ENCODE measurements at places on chromosomes 1 and 21. TPM values are rescaled to one million over a fixed set of nuclear protein-coding genes. Genes with fewer than 3 reads are reported as not detected.

The CDKN2C gene
- 3.2 TPM for total RNA-seq

The OLFML2B gene
- total RNA-seq, result not detected

The IL24 gene
- not detected for total RNA-seq

The GBP6 gene
- not detected for total RNA-seq

The MTFR1L gene
- 48.1 TPM for total RNA-seq

The C1orf226 gene
- 0.09 TPM for total RNA-seq

The FNDC10 gene
- 6.2 TPM for total RNA-seq

- H3K4me1 ChIP-seq, result no peaks in the 10 kb centered on the region
- H3K27me3 ChIP-seq, result no peaks in the 10 kb centered on the region
- no peak overlapping the region for H3K27ac ChIP-seq
These were observed 14.4 kb downstream of the SMYD3 start for GRCh38 chr1:246492611-246493245.

GRCh38 chr1:8745749-8746390 is 71.6 kb downstream of the RERE start:
- H3K4me3 ChIP-seq, result no peak overlapping the region
- H3K27ac ChIP-seq, result no peak overlapping the region
- H3K27me3 ChIP-seq, result no peaks in the 10 kb centered on the region
- DNase-seq, result no peak

- no peaks in the 10 kb centered on the region for H3K27me3 ChIP-seq
- H3K4me1 ChIP-seq, result no peaks in the 10 kb centered on the region
- no peak overlapping the region for H3K27ac ChIP-seq
- H3K36me3 ChIP-seq, result no peaks in the 10 kb centered on the region
- no peak overlapping the region for H3K4me3 ChIP-seq
These were observed 491.6 kb upstream of the C1orf87 start for GRCh38 chr1:60564916-60565750.

DNA sequence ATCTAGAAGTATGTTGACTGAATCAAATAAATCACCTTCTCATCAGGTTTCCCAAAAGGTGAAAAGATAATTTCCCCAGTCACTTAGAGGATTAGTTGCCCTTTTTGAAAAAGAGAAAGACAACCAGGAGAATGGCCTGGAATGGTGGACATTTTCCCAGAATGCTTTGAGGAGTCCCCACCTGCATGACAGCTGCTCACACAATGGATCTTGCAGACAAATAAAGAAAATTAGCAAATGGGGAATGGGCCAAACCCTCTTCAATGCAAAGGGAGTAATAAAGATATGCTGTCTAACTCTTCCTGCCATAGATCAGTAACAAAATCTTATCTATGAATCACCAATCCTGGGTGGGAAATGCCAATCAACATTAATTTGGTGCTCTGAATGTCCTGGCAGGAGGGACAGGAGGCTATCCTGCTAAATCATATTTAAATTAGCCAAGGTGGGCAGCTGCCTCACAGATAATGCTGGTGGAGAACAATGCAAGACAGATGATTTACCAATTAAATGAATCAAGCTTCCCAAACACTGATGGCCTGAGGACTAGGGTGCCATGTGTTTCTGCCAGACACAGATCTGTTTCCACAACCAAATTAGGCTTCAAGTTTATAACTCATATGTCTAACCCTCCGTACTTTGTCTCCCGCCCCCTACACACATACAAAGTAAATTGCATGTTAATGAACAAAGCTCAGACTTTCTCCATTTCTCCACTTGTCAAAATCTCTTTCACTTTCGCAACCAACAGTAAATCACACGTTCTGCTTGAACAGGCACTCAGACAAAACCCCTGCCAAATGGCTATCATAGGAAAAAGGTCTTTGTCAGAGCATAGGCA is 488.0 kb upstream of the PLXNA2 start:
- no peaks in the 10 kb centered on the region for H3K27me3 ChIP-seq
- no peak overlapping the region for H3K4me3 ChIP-seq
- H3K36me3 ChIP-seq, result no peaks in the 10 kb centered on the region
- DNase-seq, result no peak
- no peak overlapping the region for H3K27ac ChIP-seq

DNA sequence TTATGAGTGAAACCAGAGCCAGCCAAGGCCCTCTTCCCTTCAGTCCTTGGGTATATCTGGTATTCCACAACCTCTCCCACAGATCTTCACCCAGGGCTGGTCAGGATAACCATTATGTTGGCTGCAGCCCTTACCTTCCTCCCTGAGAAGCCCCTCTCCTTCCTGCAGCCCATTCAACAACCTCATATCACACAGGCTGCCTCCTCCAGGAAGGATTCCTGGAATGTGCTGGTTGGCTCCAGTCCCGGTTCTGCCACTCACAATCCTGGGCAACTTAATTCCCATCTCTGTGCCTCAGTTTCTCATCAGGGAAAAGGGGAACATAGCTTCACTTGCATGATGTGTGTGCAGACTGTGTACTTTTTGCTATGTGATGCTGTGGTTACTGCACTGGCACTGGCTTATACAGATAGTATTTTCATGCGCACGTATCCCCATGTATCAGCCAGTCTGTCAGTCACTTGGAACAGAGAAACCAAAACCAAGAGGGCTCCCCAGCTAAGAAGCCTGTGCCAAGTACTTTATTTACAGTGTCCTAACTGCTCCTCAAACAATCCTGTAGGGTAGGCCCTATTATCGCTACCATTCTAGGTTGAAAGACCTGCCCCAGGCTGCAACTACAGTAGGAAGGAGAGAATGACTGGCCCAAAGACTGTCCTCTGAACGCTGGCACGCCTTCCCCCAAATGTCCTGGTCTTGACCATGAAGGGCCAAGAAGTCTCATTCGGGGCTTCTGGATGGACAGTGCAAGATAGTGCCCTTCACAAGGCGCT is 39.9 kb upstream of the PPP1R15B start:
- H3K36me3 ChIP-seq, result peaks cover 36% of the 10 kb centered on the region
- H3K27me3 ChIP-seq, result no peaks in the 10 kb centered on the region
- H3K4me1 ChIP-seq, result peaks cover 51% of the 10 kb centered on the region
- no peak for DNase-seq
- H3K27ac ChIP-seq, result peak overlapping the region; percentile 31

DNA sequence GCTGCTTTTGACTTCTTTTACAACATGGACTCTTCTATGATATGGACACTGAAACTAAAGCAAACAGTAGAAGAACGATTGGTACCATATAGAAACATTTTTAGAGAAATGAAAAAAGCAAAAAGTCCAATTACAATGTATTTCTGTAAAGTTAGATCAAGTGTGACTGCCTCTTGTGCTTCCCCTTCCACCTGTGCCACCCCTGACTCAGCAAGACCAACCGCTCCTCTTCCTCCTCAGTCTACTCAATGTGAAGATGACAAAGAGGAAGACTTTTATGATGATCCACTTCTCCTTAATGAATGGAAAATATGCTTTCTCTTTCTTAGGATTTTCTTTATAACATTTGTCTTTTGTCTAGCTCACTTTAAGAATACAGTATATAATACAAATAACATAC is 66.9 kb downstream of the PHTF1 start:
- H3K27me3 ChIP-seq, result no peaks in the 10 kb centered on the region
- DNase-seq, result no peak
- no peak overlapping the region for H3K27ac ChIP-seq
- H3K36me3 ChIP-seq, result no peaks in the 10 kb centered on the region
- H3K4me1 ChIP-seq, result no peaks in the 10 kb centered on the region

DNA sequence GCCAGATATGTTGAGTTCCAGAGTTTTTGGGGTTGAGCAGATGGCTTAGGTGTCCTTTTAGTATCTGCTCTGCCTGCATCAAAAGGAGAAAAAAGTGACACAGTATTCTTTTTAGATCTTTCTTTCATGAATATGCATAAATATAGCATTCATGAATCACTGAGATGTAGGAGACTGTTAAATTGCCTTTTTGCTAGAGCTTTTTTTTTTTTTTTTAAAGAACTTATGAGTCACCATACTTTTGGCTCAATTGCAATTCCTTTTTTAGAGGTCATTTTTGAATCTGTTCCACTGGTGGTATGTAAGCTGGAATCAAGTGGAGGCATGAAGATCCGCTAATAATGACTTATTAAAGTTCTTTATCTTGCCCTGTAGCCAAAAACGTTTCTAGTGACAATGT is 480.9 kb upstream of the ZRANB2 start:
- no peaks in the 10 kb centered on the region for H3K27me3 ChIP-seq
- no peaks in the 10 kb centered on the region for H3K36me3 ChIP-seq
- no peak for DNase-seq
- H3K4me1 ChIP-seq, result no peaks in the 10 kb centered on the region
- no peak overlapping the region for H3K4me3 ChIP-seq
- no peak overlapping the region for H3K27ac ChIP-seq

DNA sequence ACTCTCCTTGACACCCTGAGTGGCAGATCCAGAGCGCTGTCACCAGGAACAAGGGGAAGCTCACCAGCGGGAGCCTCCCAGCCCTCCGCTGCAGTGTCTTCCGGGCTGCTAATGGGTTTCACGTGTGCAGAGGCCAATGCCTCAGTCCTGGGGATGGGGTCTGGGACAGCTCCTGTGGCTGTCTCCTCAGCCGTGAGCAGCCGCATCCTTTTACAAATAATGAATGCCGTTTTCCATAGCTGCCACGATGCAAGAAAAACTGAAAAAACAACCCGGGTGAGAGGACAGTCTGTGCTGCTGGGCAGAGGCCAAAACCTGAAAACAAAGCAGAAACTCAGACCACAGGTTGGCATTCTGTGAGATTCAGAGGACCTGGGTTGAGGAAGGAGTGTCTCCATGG is 212.2 kb upstream of the RAB4A start:
- no peak overlapping the region for H3K4me3 ChIP-seq
- peaks cover 43% of the 10 kb centered on the region for H3K4me1 ChIP-seq
- no peaks in the 10 kb centered on the region for H3K27me3 ChIP-seq
- H3K27ac ChIP-seq, result no peak overlapping the region
- DNase-seq, result no peak

- H3K27me3 ChIP-seq, result no peaks in the 10 kb centered on the region
- no peaks in the 10 kb centered on the region for H3K4me1 ChIP-seq
- H3K4me3 ChIP-seq, result no peak overlapping the region
- no peak overlapping the region for H3K27ac ChIP-seq
- no peak for DNase-seq
- no peaks in the 10 kb centered on the region for H3K36me3 ChIP-seq
These were observed 1171.2 kb downstream of the PLA2G4A start for GRCh38 chr1:187999973-188000372.

DNA sequence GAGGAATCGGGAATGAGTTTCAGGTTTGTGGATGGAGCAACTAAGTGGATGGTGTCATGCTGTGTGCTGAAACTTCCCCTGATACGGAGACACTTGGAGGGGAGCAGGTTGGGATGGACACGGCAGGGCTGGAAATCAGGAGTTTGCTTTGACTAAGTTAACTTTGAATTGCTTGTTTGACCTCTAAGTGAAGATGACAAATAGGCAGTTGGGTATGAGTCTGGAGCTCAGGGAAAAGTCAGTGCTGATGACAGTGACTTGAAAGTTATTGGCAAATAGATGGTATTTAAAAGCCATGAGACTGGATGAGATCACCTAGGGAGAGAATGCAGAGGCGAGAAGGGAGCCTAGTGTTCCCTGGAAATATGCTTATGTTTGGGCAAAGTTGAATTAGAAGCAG is 12.8 kb upstream of the ZSCAN20 start:
- no peaks in the 10 kb centered on the region for H3K27me3 ChIP-seq
- H3K36me3 ChIP-seq, result no peaks in the 10 kb centered on the region
- H3K4me3 ChIP-seq, result no peak overlapping the region
- H3K4me1 ChIP-seq, result no peaks in the 10 kb centered on the region

DNA sequence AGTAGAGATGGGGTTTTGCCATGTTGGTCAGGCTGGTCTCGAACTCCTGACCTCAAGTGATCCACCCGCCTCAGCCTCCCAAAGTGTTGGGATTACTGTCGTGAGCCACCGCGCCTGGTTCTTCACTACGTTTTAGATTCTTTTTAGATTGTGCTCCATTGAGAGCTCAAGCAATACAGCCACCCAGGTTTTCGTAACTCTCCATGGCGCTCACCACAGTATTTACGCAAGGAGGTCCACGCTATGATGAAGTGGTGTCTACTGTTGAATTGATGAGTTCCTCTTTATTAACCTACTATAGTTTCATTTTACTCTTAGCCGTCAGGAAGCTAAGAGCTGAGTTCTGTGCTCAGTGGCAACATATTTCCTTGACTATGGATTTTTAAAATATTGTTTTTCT is 1.8 kb upstream of the KIF1B start:
- no peak overlapping the region for H3K27ac ChIP-seq
- H3K27me3 ChIP-seq, result peaks cover 14% of the 10 kb centered on the region
- no peak for DNase-seq

GRCh38 chr21:31161157-31161556 is 122.9 kb upstream of the KRTAP19-8 start:
- peak overlapping the region; percentile 32 for H3K27ac ChIP-seq
- H3K36me3 ChIP-seq, result no peaks in the 10 kb centered on the region
- no peaks in the 10 kb centered on the region for H3K27me3 ChIP-seq
- H3K4me3 ChIP-seq, result no peak overlapping the region
- DNase-seq, result no peak
- peaks cover 60% of the 10 kb centered on the region for H3K4me1 ChIP-seq

DNA sequence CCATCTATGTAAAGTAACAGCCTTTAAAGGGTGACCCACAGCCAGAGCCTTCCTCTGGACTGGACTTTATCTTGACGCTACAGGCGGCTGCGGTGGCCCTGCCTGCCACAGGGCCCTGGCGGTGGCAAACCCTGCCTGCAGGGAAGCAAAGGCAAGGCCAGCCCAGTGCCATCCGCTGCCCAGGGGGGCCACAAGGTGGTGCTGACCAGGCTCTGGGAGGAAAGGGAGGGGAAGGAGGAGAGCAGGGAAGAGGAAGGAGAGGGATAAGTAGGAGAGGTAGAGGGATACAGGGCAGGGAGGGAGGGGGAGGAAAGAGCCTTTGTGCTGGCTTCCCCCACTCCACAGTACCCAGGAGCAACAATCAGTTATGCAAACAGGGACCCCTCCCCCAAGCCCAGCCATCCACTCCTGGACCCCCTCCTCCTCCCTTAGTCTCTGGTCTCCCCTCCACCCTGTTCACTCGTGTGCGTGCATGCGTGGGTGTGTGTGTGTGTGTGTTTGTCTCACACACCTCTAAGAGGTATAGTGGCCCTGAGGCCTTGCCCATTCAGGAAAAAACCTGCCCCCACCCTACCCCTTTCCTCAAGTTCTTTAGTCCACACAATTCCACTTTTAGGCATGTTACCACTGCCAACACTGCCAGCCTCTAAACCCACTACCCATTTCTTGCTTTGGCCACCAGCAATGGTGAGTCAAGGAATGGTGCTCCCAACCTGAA is 30.3 kb downstream of the SSBP3 start:
- no peak for DNase-seq
- no peak overlapping the region for H3K27ac ChIP-seq
- no peak overlapping the region for H3K4me3 ChIP-seq
- H3K27me3 ChIP-seq, result no peaks in the 10 kb centered on the region
- peaks cover 17% of the 10 kb centered on the region for H3K36me3 ChIP-seq
